ENCODE measurements at places on chromosomes 2 and 18.
A peak's percentile ranks its signal among the peaks of the same experiment; 100 is the strongest.

DNA sequence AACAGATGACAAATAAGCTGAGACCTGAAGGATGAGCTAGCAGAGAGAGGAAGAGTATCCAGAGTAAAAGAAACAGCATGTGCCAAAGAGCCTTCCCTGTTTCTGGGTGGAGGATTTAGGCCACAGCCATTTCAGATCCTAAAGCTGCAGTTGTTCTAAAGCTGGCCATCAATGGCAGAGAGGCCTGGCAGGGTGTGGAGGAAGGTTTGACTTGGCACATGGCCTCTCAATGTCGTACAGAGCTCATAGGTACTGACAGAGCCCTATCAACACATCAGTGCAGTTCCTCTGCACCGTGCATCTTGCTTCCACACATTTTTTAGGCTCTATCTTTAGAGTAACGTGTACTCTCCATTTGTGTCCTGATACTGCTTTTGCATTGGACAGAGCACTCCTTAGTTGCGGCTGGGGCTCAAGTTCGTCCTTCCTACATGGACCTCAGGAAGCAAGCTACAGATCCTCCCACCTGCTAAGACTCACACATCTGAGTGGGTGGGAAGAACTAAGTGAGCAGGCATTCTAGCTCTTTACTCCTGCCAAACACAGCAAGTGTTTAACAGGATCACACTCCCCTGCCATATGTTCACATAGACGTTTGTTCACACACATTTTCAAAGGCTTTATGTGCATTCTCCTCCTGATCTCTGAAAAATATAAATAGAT, 3.0 kb upstream of the CHMP3 start:
- peak; percentile 17 for DNase-seq

- DNase-seq = peak; percentile 16
These were observed 7.0 kb upstream of the TMX3 start for GRCh38 chr18:68721681-68722583.

GRCh38 chr18:62196079-62196478, 9.0 kb downstream of the RELCH start:
- no peak for DNase-seq

DNA sequence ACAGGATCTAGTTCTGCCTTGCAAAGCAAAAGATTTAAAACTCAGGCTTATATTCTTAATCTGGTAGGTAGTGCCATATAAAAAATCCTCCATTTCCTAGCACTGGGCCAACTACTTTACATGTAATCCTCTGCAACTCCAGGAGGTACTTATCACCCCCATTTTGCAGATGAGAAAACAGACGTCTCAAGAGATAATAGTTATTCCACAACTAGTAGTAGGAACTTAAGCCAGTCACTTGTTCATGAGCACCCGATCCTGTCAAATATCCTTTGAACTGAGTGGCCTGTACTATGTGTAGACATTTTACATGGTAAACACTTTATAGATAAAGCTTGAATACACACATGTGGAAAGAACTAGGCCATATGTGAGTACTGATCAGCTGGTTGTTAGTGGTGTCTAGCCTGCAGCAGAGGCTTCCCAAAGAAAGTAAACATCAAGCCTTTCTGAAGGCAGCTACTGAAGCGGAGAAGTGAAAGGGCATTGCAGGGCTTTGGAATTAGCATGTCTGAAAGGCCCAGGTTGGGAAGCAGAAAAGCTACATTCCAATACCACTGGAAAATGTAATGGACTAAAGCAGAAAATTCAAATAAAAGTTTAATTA, 48.0 kb downstream of the NAB1 start:
- no peak for DNase-seq

GRCh38 chr2:20257411-20257810, 32.5 kb upstream of the SDC1 start:
- no peak for DNase-seq

- no peak for DNase-seq
These were observed 182.5 kb downstream of the PRKCE start for GRCh38 chr2:45833968-45834344.

DNA sequence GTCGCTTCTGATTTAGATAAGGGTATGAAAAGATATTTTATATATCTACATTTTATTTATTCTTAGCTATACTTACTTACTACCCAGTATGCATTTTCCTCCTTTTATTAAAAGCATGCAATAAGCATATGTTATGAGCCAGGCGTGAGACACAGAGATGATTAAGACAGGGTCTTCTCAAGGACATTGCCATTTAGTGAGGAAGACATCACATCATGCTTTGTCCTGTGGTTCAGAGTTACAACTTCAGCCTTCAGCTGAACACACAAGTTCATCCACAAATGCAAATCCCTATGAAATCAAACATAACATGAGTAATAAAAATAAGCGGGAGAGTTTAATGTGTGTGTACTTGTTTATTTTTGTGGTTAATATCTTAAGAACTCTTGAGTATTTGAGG, 30.2 kb downstream of the GRHL1 start:
- DNase-seq = no peak

Measured in muscle of back (tissue), 13 donors.